ENCODE measurements at places on chromosomes 4 and X. TPM values are rescaled to one million over a fixed set of nuclear protein-coding genes. Genes with fewer than 3 reads are reported as not detected.

RTL3 gene
- total RNA-seq = 1.1 TPM

DNA sequence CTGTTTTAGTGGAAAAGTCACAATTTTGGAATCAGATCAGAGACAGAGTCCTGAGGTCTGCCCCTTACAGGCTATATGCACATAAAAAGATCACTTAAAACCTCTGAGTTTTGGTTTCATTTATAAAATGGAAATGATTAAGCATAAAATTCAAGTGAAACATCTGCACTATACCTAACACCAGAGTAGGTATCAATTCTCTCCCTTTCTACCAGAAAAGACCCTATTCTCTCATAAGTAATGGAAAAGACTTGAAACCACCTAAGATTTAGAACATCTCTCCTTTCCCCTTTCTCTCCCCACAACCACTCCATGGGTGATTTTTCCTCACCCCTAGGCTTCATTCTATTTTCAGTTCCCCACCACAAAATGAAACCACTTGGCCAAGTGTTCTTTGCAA lies 907 bp downstream of the LHFPL1 start:
- no peak for DNase-seq

DNA sequence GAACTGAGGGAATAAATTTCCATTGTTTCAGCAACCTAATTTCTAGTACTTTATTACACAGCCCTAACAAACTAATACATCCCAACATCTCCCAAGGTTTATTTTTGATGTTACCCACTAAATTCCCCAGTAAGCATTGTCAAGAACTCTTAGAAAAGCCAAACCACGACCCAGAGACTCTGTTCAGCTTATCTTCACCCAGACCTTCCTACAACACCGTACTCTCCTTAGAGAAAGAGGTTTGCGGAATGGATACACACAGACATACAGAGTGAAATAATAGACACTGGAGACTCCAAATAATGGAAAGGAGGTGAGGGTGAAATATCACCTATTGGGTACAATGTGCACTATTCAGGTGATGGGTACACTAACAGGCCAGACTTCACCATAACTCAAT lies 75.6 kb downstream of the LRBA start:
- no peak for DNase-seq

DNA sequence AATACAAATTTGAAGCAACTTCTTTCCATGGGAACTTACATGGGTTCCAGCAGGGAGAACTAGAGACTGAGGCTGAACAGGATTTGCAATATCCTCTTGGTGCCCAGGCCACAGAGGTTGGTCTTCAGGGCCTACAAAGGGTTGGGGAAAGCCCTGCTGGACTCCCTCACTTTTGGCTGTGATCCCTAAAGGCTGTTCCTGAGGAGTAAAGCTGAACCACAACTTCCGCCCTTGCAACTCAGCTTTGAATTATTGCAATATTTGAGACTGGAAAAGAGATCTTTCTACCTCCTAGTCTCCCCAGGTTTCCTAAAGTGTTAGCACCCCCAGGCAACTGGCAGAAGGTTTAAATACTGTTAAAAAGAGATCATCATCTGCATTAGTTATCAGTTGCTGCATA lies 26.9 kb downstream of the DCHS2 start:
- DNase-seq = no peak

DNA sequence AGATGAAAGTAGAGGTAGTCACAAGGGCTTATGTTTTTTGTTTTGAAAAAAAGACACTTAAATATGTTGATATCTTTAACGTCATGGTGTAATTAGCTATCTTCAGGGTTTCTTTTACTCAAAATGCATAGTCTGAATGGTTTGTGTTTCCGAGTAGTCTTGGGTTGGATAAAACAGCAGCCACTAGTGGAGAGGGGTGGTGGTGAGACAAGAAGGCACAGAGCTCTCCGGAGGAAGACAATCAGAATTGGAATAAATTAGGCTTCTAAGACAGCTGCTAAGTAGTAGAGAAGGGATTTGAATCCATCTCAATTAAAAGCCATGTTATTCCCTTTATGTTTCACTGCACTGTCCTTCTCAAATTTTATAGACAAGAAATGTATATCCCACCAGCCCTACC lies 240.4 kb upstream of the VEGFC start:
- no peak for DNase-seq
